ENCODE measurements at places on chromosomes 7 and 10. TPM values are rescaled to one million over a fixed set of nuclear protein-coding genes. Genes with fewer than 3 reads are reported as not detected.

- H3K4me3 ChIP-seq = no peak overlapping the region
- H3K27me3 ChIP-seq = no peaks in the 10 kb centered on the region
- no peak overlapping the region for H3K27ac ChIP-seq
- peaks cover 4% of the 10 kb centered on the region for H3K36me3 ChIP-seq
- H3K4me1 ChIP-seq = peaks cover 17% of the 10 kb centered on the region
- DNase-seq = no peak
Measured at GRCh38 chr10:85532773-85533172, 833.8 kb downstream of the GRID1 start.

PLEKHA1 gene
- total RNA-seq = 55.1 TPM

DNA sequence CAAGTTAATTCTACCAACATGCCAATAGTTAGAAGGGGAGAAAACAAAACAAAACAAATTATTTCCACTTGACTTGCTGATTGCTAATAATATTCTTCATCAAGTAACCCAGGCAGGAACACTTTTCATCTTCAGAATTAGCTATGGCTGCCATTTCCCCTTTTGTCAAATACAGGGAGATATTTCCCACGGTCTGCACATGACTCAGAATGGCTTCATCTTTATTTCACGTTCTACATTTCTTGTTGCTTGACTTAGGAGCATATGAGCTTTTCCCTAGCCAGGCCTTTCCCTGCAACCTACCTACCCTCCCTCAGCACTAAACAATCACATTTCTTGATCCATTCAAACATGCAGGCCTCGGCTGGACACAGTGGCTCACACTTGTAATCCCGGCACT, 6.5 kb downstream of the CPVL start:
- H3K27ac ChIP-seq = no peak overlapping the region
- H3K27me3 ChIP-seq = peaks cover 13% of the 10 kb centered on the region
- H3K4me3 ChIP-seq = no peak overlapping the region
- DNase-seq = no peak

DNA sequence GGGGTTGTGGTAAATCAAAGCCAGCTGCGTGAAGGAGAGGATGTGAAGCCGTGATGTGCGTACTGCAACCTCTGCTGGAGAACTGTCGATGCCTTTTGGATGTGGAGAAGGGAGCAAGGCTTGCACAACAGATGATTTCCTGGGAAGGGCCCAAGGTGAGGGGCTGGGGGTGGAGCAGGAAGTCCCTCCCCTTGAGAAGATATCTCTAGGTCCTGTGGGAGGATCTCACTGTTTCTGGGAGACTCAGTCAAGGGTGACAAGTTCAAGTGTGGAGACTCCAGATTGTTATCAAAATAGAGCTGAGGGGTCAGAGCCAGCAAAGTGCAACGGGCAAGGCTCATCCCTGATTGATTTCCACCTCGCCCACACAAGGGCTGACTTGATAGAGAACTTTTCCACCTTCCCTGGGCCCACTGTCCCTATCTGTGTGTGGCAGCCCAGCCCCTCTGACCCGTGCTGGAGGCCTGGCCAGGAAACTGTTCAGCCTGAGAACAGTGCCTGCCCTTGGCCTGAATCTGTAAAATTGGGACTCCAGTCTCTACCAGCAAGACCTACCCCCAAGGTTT, 55.0 kb downstream of the COL13A1 start:
- no peak overlapping the region for H3K27ac ChIP-seq
- no peak overlapping the region for H3K4me3 ChIP-seq
- H3K4me1 ChIP-seq = peaks cover 26% of the 10 kb centered on the region

- H3K27ac ChIP-seq = no peak overlapping the region
- H3K4me1 ChIP-seq = peaks cover 15% of the 10 kb centered on the region
- H3K27me3 ChIP-seq = no peaks in the 10 kb centered on the region
- no peaks in the 10 kb centered on the region for H3K36me3 ChIP-seq
Measured at GRCh38 chr10:80075781-80076180, 2.7 kb upstream of the TMEM254 start.

DNA sequence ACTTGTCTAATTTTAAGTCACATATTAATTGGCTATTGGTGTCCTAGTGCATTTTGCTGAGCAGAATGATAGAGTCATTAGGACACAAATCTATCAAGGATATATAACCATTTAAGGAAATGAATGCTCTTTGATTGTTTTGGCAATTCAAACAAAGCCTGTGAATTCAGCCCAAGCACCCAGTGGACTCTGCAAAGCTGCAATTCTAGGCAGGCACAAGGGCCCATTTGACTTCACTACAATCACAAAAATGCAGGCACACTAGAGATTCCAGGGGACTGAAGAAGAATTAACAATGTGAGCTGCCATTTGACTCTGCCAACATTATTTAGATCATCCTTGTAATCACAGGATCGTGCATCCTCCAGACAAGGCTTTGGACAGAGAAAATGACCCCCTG, 544.2 kb upstream of the PHF14 start:
- no peak for DNase-seq
- no peak overlapping the region for H3K4me3 ChIP-seq
- H3K27ac ChIP-seq = no peak overlapping the region
- no peaks in the 10 kb centered on the region for H3K27me3 ChIP-seq

CPA2 gene
- total RNA-seq = 16.3 TPM

ELMO1 gene
- 29.4 TPM for total RNA-seq
